ENCODE measurements at places on chromosomes 13 and 19.

DNA sequence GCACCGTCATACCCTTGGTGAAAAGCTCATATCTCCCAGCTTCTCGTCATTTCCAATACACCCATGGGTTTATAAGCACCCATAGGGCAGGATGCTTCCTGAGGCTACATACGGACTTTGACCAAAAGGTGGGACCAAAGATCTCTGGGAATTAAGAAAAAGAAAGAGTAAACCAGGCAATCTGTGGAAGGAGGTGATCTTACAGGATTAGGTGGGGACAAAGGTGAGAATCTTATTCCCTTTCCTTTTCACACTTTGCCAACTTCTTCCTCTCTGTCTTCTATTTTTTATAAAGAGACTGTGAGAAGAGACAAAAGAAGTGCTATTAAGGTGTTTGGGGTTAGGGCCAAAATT lies 172.0 kb downstream of the DLEU7 start:
- no peak for DNase-seq

DNA sequence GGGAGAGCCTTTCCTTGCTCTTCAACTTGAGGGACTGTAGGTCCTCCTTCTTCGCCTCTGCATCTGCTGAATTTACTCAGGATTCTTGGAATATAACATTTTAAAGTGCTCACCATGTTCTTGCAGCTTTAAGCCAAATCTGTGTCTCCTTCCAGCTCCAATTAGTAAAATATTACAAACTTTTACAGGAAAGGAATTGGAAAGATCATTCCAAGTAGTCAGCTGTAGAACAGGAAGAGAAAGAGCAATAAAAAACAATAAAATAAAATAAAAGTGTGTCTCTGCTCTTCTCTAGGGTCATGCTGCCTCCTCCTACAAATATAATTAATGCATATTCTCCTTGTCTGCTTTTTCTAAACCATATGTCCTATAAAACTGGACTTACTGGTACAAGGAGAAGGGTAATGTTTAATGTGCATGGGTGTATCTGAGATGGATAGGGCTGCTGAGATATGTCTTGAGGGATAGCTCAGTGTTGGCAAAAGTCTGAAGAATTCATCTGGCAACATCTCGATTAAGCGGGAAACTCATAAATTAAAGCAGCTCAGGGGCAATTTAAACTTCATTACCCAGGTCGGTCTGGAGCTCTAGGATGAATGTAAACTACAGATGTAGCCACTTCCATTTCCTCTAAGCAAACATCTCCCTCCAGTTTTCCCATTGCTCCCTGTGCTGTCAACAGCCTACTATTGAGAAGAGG lies 25.0 kb downstream of the ENOX1 start:
- no peak for DNase-seq

GRCh38 chr13:39130301-39130700 lies 92.0 kb downstream of the NHLRC3 start:
- no peak for DNase-seq

GRCh38 chr13:104024416-104025170 lies 958.4 kb upstream of the SLC10A2 start:
- DNase-seq, result no peak

DNA sequence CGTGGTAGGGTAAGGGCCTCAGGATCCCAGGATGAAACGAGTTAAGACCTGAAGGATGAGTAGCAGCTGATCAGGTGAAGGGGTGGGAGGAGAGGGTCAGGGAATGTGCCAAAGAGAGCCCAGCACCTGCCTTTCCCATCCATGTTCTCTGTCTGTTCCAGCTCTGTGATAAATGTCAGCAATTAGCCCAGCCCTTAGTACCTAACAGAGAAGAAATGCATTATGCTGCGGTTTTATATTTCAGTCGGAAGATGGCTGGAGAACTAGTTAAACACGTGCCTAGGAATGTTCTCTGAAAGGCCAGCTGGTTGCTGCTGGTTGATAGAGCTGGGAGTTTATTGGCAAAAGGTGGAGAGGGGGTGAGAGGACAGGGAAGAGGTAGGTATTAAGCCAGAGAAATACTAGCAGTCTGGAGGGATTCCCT lies 268.2 kb downstream of the SHISA2 start:
- DNase-seq, result no peak

DNA sequence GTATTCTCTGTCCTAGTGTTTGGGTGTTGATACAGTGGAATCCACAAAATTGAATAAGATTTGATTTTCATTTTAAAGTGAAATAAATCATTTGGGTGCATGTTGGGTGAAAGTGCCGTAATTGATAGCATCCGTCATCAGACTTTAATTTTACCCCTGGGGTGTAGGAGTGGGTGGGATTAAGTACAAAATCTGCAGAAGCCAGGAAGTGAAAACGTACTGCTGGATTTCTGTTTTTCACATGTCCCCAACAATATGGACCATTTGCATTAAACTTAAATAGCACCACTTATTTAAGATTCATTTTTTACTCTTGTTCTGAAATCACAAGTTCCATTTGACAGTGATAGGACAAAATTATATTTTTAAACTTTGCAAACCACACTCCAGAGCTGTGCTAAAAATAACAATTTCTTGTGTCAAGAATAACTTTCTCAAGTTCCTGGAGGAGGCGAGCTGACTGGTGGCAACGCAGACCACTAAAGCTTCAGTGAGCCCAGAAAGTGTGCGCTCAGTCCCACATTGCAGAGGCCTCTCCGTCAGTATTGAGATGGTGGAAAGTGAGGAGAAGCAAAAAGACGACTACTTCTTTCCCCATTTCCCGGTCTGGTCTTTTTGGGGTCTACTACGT lies 71.3 kb downstream of the ARHGEF7 start:
- no peak for DNase-seq

- DNase-seq, result peak; percentile 88
Observed at GRCh38 chr19:4597975-4598671, 38.6 kb upstream of the SEMA6B start.

DNA sequence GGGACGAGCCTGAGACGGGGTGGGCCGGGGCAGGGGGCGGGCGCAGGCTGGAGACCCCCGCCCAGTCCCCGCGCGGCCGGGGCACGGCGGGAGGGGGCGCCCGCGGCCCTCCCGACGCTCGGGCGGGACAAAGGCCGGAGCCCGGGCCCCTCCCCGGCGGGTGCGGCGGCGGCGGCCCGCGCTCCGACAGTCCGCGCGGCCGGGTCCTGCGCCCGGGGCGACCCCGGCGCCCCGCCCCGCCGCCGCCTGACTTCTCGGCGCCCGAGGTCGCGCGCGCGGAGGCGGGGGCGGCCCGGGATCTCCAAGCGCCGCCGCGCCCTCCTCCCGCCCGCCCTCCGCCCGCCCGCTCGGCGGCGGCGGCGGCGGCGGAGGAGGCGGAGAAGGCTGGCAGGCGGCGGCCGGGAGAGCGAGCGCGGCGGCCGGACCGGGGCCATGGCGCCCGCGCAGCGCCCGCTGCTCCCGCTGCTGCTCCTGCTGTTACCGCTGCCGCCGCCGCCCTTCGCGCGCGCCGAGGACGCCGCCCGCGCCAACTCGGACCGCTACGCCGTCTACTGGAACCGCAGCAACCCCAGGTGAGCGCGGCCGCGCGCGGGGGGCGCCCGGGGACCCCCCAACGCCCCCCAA lies at the start of gene EFNA2:
Gene EFNA2, plus strand, starts transcription at position 137 of the 624 bp plus-strand sequence. Its CDS starts 296 bp downstream, at position 433.
- DNase-seq, result no peak

- DNase-seq, result no peak
Observed at GRCh38 chr13:30685320-30685859, 50.0 kb upstream of the ALOX5AP start.

DNA sequence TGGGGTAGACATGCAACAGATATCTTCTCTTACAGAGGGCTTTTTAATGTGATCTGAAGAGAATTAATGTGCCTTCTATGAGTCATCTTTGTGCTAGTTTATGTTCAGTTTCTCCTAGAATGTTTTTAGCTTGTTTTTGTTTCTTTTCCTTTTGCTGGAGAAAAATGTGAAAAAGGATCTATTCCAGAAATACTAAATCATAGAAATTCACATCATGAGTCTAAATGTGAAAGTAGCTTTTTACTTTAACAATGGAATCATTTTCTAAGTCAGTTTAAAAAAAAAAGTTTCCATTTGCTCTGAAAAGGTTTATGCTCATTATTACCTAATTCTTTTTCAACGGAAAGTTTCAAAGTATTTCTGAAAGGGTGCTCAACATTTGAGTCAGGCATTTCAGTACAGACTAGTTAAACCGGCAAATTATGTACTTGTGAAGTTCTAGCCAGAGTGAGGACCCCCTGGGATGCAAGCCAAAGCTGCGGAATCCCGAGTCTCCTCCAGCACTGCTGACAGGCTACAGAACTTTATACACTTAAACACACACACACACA lies 72.9 kb downstream of the SPATA13 start:
- DNase-seq, result no peak

GRCh38 chr13:98994896-98995295 lies 17.0 kb upstream of the DOCK9 start:
- DNase-seq, result no peak

DNA sequence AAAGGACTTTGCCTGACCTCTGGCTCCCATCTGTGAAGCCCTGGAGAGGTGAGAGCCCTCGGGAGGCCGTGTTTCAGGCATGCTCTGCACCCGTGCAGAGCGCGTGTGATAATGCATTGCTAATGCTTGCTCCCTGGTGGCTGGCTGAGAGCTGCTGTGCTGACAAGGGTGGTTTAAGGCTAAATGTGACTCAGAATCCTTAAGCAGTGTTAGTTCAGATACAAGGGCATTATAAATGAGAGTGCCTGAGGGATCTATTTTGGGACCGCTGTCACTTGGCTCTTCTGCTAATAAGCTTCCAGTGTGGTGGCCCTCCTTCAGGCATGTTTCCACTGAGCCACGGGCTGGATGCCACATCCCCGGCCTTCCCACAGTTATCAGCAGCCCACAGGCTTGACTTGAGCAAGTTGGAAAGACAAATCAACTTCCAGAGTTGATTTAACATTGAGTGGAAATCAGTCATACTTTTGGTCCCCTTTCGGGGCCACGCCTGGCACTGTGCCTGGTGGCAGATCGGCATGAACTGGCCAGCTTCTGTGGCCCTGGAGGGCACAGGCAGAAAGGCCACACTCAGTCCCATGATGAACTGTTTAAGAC lies 17.0 kb downstream of the ALOX5AP start:
- DNase-seq, result no peak

- no peak for DNase-seq
Observed at GRCh38 chr13:37175996-37176395, 70.5 kb upstream of the CSNK1A1L start.

DNA sequence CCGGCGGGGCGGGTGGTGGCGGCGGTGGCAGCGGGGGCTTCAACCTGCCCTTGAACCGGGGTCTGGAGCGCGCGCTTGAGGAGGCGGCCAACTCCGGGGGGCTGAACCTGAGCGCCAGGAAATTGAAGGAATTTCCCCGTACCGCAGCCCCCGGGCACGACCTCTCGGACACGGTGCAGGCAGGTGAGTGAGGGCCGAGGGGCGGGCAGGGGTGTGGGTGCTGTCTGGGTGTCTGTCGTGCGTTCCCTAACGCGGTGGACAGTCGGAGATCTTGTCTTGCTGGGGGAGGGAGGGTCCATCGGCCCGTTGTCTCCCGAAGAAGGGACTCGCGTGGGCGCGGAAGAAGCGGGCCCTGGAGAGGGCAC lies 533 bp downstream of the LRCH1 start:
- DNase-seq, result no peak

DNA sequence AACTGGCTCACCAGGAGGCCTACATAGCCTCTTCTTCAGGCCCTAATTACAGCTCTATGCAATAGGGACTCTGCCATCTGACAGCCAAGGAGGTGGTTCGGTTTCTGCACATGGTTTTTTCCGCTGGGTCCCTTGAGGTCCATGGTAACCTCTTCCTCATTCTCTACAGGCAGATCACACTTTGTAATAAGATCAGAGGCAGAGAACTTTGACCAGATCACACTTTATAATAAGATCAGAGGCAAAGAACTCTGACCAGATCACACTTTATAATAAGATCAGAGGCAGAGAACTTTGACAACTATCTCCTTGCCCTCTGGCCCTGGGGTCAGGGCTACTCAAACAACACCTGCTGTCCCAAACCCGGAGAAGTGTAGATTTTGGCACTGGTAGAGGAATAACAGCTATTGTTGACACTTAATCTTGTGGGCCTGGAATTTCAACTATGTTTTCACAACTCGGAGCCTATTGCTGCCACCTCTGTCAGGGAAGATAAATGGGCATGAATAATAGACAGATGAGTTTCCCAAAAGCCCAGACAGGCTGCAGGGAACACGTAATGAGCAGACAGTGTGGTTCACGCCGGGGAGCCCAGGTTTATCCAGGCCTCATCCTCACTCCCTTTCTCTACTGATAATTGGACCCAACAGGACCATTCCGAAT lies 246.1 kb downstream of the UQCRFS1 start:
- no peak for DNase-seq

- no peak for DNase-seq
Observed at GRCh38 chr13:75836441-75836840, 200.3 kb downstream of the LMO7 start.

- DNase-seq, result no peak
Observed at GRCh38 chr19:35249146-35249847, 495 bp downstream of the LSR start.

DNA sequence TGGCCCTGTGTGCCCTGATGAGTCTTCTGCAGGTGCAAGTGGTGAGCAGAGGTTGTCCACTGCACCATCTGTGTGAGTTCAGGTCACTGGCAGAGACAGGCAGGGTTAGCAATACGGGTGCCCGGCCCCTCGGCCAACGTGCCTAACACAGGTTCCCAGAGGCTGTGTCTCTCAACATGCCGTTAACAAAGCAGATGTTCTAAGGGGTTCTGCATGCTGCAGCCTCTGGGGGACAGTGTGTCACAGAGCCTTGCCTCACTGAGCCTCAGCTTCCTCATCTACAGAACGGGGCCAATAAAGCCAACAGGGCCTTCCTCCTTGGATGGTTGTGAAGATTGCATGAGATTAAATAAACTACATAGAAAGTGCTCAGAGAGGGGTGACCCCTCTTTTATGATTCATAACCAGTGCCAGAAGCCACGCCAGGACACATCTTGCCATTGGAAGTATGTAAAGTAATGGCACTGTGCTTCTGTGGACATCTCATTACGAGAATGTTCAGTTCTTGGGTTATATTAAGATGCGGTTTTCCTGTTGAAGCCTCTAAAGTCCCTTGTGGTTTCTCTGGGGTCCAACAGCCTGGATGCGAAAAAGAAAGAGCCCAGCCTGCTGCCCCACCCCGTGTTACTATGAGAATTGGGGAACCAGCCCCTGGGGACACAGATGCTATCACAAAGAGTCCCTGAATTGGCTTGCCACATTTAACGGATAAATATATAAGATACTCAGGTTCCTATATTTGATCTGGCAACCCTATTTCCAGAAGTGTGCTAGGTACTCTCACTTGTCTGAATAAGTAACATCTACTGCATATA lies 11.2 kb upstream of the ARHGEF18 start:
- DNase-seq, result peak; percentile 92

- peak; percentile 82 for DNase-seq
Observed at GRCh38 chr19:10104665-10105508, 1.3 kb upstream of the PPAN start.

DNA sequence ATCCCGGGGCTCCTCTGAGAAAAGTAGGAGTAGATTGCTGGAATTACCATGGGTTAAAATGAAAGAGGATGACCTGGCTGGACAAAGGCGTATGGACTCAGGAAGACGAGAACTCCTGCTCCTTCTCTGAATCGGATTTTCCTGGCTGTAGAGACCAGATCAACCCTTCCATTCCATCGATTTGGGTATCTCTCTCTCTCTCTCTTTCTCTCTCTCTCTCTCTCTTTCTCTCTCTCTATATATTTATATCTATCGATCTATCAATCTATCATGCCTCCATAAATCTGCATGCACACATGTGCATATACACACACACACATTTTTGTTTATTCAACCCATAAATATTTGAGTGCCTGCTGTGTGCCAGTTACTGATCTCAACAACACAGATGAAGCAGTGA lies 234.9 kb downstream of the LMO7 start:
- DNase-seq, result no peak

Data from hematopoietic multipotent progenitor cell treated with erythropoietin and hydrocortisone succinate and interleukin-3 and kit ligand, for 6 days (in vitro differentiated cells).